HFFc6 (cell line): ENCODE measurements at places on chromosomes 2 and 18. TPM values are rescaled to one million over a fixed set of nuclear protein-coding genes. Genes with fewer than 3 reads are reported as not detected.
A peak's percentile ranks its signal among the peaks of the same experiment; 100 is the strongest.

IL36G gene
- not detected in 2 replicates for total RNA-seq

MAP2 gene
- total RNA-seq, result 1.1 to 1.6 TPM (median 1.2 TPM) in 3 replicates

PTRHD1 gene
- total RNA-seq, result 34.4 to 43.8 TPM (median 35.1 TPM) in 3 replicates

ALPP gene
- total RNA-seq, result not detected in 2 replicates

DNA sequence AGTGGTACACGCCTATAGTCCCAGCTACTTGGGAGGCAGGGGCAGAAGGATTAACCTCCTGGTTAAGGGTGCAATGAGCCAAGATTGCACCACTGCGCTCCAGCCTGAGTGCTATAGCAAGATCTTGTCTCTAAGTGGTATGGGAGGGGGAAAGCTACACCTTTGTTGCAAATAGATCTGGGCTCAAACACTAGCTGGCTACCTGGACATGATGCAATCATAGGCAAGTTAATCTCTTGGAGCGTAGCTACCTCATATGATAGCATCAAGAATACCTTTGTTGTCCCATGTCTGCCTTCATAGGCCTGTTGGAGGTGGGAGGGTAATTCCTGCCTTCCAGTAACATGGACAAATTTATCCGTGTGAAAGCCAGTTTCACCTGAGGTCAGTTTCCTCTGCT lies 15.7 kb downstream of the KLHL29 start:
- no peak overlapping the region for H3K4me3 ChIP-seq
- H3K36me3 ChIP-seq, result peaks cover 4% of the 10 kb centered on the region; the same call in 1 of the 2 replicates
- H3K4me1 ChIP-seq, result peaks cover 23% of the 10 kb centered on the region
- no peak for DNase-seq
- H3K27me3 ChIP-seq, result no peaks in the 10 kb centered on the region; the same call in 1 of the 2 replicates

DNA sequence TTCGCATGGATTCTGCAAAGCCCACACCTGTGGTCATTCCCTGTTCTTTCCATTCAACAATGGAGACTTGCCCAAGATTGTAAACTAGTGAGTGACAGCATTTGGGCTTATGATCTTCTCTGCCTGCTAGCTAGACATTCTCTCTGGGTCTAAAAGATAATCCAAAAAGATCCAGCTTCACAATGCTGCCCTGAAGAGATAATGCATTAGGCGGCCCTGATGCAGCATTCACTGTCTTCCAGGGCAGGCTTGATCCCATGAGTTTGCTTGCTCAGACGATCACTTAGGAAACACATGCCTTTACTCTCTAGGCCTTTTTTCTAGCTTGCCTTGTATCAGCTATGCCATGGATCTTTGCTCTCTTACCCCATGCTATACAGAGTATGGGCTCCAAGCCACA lies 196.1 kb downstream of the SETBP1 start:
- H3K4me3 ChIP-seq, result no peak overlapping the region
- no peak for DNase-seq
- no peak overlapping the region for H3K27ac ChIP-seq
- H3K36me3 ChIP-seq, result no peaks in the 10 kb centered on the region
- no peaks in the 10 kb centered on the region for H3K4me1 ChIP-seq

- DNase-seq, result no peak
- peaks cover 8% of the 10 kb centered on the region; the same call in 1 of the 2 replicates for H3K36me3 ChIP-seq
- peak overlapping the region; percentile 79 for H3K27ac ChIP-seq
- peaks cover 55% of the 10 kb centered on the region for H3K4me1 ChIP-seq
- H3K27me3 ChIP-seq, result no peaks in the 10 kb centered on the region; the same call in none of the 2 replicates
- H3K4me3 ChIP-seq, result no peak overlapping the region; the same call in 1 of the 2 replicates
Measured at GRCh38 chr2:96147593-96148201, 2.5 kb upstream of the DUSP2 start.
